Kidney capillary endothelial cell (primary cell): ENCODE measurements at places on chromosomes 1 and 21.

DNA sequence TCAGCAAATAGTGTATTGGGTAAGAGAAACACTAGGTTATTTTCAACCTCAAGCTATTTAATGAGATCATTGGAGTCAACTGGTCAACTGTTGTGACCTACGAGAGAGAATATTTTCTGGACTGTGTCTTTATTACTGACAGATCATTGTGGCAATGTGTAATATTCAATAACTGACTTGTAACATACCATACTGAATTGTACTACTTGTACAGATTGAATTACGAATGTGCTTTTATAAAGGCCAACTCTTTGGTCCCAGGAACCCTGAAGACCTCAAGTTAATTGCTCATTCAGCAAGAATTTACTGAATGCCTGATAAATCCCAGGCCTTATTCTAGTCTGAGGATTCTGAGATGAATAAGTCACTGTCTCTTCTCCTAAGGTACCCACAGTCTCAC, 56.1 kb upstream of the CAMK1G start:
- DNase-seq, result no peak

DNA sequence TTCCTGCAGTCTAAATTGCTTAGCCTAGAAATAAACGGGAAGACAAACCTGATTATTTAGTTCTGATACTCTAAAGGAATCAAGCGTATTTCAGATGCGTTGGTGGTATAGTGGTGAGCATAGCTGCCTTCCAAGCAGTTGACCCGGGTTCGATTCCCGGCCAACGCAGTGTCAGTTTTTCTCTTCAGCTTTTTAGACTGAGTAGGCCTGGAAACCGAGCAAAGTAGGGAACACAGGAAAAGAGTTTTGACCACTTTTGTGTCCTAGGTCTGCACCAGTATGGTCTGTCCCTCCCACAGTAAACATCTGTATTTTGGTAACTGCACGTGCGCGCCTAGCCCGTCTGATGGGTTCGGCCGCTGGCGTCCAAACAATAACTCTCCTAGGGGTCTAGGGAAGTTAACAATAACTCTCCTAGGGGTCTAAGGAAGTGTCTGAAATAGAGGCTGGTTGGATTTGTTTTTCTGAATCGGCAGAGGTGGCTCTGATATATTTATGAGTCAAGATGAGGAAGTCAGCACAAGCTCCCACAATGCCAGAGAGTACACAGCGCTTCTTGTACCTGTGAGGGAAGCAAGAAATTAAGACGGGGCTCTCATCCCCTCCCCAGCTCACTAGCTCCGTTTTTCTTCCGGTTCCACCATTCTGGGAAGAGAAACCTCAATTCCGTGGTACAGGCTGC, 15.6 kb upstream of the HJV start:
- peak; percentile 83 for DNase-seq

GRCh38 chr1:26306290-26307229, at the start of gene UBXN11:
Gene UBXN11 (minus strand): TSS chr1:26306636. CDS start chr1:26302883, 3,753 bp downstream.
- peak; percentile 68 for DNase-seq

- peak; percentile 60 for DNase-seq
Measured at GRCh38 chr1:200154069-200154767, 126.7 kb downstream of the NR5A2 start.

DNA sequence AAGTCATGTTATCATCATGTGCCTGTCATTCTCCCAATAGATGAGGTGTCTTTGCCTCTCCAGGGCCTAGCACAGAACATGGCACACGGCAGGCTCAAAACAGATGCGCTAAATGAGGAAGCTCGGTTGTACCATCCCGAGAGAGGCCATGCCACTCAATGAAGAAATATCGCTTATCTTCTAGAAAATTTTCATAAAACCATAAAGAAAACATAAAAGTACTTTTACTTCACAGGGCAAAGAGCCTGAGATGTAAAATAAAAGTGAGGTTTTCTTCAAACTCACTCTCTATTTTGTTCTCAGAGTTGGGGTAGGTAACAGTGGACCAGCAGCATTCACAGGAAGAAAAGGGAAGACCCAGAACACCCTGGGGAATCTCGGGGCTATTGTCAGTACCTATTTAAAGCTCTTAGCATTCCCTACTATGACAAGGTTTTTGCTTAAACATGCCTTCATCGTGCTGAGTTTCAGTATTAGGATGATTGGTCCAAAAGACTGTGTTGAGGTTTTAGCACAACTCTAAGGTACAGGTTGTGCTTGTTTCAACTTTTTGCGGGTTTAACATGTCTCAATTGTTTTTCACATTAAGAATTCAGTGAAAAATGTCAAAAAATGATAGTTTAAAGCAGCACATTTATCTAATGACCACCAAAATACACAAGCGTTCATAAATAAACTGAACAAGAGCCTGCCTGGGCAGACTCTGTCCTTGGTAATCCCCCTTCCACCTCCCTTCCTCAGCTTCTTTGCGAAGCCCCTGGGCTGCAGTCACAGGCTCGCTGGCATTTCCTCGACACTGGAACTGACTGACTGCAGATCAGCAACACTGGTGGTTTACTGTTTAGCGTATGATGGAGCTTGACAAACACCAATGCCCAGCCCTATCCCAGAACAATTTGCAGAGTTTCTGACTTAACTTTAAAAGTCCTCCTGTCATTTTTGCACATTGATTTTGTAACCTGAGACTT, 55.6 kb downstream of the COQ8A start:
- DNase-seq, result no peak

DNA sequence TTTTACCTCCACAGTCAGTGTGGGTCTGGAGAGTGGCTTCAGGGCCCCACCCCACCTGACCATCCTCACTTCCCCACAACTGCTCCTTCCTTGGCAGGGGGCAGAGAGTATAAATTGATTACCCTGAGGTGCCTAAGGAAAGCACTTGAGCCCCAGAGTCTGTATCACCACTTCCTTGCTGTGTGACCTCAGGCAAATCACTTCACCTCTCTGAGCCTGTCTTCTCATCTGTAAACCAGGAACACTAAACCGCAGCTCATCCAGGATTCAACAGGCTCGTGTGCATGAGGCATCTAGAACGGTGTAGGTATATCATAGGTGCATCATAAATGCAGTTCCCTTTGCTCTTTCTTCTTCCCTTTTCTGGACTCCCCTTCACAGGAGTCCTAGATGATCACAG, 43.4 kb downstream of the GRIK3 start:
- no peak for DNase-seq

DNA sequence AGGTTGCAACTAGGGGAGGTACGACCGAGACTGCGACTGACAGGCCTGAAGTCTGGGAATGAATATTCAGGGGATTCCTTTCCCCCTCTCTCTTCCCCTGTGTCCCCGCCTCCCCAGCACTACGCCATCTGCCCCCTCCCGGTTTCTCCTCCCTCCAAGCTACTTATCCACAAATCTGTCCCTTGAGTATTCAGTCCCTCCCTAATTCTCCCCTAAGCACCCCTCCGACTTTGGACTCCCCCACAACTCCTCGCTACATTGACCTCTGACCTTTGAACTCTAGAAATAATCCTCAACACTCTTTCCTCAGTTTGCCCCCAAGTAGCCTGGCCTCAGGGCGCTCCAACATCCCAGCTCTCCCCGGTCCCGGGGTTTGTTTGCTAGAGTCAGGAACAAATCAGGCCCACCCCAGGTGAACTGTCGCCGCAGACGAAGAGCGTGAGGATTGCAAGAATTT, 393 bp downstream of the LYSMD1 start:
- DNase-seq, result peak; percentile 21

GRCh38 chr1:19921310-19921709, 2.1 kb downstream of the PLA2G2E start:
- no peak for DNase-seq

GRCh38 chr1:63663873-63664272, 70.7 kb downstream of the PGM1 start:
- no peak for DNase-seq

GRCh38 chr1:235834620-235835019, 32.1 kb downstream of the LYST start:
- DNase-seq, result no peak

GRCh38 chr1:55277377-55278130, 62.4 kb upstream of the USP24 start:
- peak; percentile 56 for DNase-seq

GRCh38 chr1:209458921-209459320, 124.6 kb upstream of the CAMK1G start:
- DNase-seq, result no peak

DNA sequence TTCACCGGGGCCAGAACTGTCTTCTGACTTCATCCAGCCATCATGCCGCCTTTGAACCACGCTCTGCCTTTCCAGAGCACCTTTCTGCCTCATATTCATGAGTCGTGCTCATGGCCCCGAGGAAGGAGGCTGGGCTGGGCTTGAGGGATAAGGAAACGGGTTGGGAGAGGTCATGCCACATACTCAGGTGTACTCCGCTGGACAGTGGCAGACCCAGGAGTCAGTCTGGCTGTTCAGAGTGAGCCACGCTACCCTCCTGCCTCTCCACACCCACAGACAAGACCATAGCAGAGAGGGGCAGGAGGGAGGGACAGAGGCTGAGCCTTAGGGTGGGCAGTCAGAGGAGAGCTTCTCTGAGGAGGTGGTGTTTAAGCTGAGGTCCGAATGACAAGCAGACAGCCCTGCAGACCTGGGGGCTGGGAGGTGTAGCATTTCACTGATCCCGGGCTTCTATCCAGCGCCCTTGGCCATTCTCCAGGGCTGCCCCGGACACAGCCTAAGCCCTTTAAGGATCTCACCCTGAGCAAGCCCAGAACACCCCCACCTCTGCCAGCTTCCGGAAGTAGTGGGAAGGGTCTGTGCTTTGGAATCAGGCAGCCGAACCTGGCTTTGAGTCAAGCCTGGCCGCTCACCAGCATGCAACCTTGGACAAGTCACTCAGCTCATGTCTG, 102.3 kb downstream of the LACTBL1 start:
- DNase-seq, result no peak

- no peak for DNase-seq
Measured at GRCh38 chr1:223189903-223190724, 47.1 kb upstream of the TLR5 start.
